ENCODE measurements at places on chromosomes 7 and 10.

DNA sequence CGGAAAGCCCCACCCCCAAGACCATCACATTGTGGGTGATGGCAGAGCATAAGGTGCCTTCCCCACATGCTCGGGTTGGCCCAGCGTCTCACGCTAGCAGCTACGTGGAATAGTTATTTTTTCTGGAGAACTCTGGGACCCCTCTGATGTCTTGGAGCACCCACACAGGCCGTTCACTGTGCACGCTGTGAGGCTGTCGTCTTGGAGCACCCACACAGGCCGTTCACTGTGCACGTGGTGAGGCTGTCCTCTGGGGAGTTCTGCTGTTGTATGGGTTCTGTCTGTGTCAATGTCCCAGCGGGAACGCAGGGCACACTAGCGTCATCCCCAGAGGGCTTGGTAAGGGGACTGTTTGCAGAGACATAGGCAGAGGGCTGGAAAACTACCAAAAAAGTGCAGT is 38.8 kb upstream of the FAM20C start:
- no peak for DNase-seq

DNA sequence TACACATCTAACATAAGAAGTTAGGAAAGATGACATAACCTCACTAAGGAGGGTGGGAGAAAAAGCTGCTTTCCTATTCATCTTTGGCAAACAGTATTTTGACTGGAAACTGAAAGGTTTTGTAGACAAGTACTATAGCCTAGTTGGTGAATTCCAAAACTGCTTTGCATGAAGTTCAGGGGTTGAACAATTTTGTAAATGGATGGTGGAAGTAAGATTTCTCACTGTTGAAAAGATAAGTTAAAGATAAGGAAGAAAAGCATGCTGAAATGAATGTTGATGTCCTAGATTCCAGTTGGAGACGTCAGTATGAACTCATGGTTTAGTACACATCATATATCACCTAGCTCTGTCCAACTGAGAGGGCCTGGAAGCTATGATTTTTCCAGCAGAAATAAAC is 159.1 kb upstream of the FEZF1 start:
- DNase-seq = no peak

- no peak for DNase-seq
Observed at GRCh38 chr10:89206402-89207180, 526 bp downstream of the CH25H start.

- no peak for DNase-seq
Observed at GRCh38 chr7:139994356-139994755, 68.4 kb downstream of the PARP12 start.

GRCh38 chr10:119981826-119982225 is 89.3 kb downstream of the SEC23IP start:
- no peak for DNase-seq

DNA sequence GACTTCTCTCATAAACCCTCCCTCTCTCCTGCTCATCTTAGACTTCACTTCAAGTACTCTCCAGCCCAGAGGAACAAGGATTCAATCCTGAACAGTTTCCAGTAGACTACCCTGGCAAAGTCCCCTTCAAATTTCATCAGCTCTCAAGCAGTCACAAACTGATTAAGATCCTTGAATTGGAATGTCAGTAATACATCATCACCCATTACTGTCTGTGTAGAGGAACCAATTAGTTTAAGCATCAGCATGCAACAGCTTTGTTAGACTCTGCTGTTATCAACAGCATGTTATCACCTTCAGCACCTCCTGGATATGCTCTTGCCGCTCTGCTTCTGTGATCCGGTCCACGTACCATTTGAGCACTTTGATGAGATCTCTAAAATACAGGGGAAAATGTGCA is 307.0 kb upstream of the IMMP2L start:
- no peak for DNase-seq

DNA sequence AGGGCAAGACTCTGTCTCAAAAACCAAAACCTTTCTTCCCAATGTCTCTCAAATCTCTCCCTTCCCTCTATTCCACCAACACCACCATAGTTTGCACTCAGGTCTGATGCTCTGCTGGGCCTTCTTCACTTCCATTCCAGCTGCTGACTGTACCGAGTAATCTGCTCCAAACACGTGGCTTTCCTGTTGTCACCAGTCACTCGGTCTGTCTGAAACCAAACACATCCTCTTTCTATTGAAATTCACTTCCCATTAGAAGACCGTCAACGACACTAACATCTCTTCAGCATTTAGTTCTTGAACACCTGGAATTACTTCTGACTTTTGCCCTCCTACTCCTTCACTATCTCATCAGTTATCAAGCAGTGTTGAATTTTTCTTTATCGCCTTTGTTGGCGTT is 4.7 kb upstream of the NRF1 start:
- DNase-seq = no peak

DNA sequence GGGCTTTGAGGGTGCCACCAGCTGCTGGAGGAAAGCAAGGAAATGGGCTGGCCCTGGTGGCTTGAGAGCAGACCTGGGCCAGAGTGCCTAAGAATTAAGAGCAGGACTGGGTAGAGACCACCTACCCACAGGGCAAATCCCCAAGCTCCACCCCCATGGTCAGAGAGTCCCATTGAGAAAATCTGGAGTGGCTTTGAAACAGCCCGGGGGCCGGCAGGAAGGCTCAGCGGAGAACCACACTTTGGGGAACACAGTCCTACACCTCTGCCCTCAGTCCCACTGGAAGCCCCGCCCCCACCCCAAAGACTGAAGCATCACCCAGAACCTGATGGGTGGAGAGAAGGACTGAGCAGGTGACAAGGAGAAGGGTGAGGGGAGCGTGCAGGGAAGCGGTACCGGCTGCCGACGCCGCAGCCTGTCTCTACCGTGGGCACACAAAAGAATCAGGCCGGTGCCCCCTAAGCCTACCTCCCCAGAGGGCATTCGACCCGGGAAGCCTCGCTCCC is 3.6 kb downstream of the SMARCD3 start:
- DNase-seq = no peak

GRCh38 chr7:45146531-45147379 is 10.8 kb upstream of the RAMP3 start:
- DNase-seq = no peak

DNA sequence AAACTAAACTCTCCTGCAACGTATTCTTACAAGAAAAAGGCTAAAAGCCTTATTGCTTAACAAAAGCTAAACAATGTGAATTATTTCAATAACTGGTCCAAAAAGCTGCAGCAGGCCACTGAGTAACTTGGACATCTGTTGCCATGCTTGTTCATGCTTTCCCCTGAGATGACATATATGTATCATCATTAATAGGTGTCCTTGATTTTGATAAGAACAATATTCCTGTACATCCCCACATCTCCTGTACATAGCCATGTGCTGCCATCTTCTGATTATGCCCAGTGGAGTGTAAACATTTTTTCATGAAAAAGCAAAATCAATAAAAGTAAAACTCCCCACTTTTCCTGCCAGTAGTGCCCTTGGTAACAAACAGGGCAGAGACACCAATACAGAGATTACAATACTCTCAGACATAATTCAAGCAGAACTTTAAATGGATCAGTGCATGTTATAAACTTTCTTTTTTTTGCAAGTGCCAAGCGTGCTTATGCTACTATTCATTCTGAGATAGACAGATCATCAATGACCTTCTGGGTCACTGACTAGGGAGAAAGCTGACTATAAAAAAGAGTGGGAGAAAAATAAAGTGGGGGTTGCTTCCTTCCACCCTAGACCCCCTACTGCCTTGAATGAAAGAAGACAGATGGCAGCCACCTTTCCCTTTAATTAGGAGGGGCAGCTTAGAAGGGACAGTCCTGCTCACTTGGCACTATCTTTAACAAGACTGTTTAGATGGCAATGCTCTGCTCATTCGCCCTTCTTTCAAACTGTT is 205.5 kb upstream of the KLF14 start:
- DNase-seq = no peak

DNA sequence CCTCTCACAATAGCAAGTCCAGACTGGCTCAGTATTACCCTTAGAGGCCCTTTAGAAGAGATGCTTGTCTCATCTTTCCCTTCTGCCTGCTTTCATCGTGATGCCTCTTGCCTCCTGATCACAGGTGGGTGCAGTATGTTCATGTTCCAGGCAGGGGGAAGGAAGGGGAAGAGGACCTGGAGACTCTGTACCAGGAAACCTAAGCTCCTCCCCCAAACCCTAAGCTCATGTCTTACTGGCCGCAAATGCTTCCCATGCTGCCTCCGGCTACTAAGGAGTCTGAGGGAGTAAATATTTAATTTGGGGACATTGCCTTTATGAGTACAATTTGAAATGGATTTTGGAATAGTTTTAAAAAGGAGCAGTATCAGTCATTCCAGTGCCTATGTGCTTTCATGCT is 192.6 kb downstream of the CDCA7L start:
- no peak for DNase-seq

- DNase-seq = no peak
Observed at GRCh38 chr10:97217299-97217698, 31.5 kb upstream of the SLIT1 start.

DNA sequence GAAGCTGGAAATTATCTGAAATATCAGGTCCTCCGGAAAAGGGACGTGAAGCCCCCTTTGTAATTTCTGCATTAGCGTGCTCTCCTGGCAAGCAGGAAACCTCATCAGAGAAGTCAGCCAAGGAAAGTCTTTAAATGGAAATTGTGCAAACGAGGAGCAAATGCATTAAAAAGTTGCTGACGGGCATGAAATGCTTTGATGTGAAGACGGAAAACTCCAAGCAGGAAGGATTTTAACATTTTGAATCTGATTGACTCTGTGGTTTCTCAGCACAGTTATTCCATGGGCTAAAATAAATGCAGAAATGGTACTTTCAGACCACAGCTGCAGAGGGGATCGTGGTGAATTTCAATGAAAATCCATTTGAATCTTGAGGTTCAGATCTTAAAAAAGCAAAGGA is 167.8 kb downstream of the AHR start:
- peak; percentile 63 for DNase-seq

GRCh38 chr7:70994176-70994575 is 137.8 kb upstream of the GALNT17 start:
- DNase-seq = no peak

GRCh38 chr10:84907461-84908009 is 579.1 kb downstream of the CCSER2 start:
- DNase-seq = no peak

DNA sequence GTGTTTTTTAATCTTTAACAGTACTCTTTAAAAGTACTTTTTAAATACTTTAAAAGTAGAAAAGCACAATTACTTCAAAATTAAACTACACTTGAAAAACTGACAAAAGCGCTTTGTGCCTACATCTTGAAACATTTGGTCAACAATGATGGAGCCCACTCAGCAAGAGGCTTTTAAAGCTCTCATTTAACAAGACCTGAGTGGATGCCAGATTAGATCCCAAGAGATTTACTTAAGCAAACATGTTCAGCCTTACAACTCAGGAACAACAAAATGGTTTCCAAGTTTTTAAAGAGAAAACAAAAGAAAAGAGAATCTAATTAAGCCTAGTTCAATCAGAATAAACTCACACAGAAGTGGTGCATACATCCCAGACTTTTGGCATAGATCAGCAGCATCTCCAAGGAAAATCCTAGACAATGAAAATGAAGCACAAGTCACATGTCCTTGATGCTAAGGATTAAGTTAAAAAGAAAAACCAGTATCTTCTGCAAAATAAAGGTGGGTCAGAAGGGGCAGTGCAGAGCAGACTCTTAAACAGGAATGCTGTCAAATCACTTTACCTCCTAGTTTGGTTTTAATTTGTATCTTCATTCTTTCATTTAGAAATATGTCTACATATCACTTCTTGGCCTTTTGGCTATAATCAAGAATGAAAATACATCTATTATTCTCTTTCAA is 26.2 kb downstream of the HIBADH start:
- peak; percentile 16 for DNase-seq

- DNase-seq = no peak
Observed at GRCh38 chr7:24466168-24466768, 107.0 kb upstream of the PALS2 start.

- no peak for DNase-seq
Observed at GRCh38 chr7:107388604-107389003, 81.3 kb upstream of the GPR22 start.
